CD4-positive, alpha-beta T cell treated with Interferon alpha-2 for 1 hour (primary cell): ENCODE measurements at places on chromosomes 2 and 18.

- no peak for DNase-seq
Measured at GRCh38 chr2:42030200-42030759, 17.5 kb upstream of the PKDCC start.

DNA sequence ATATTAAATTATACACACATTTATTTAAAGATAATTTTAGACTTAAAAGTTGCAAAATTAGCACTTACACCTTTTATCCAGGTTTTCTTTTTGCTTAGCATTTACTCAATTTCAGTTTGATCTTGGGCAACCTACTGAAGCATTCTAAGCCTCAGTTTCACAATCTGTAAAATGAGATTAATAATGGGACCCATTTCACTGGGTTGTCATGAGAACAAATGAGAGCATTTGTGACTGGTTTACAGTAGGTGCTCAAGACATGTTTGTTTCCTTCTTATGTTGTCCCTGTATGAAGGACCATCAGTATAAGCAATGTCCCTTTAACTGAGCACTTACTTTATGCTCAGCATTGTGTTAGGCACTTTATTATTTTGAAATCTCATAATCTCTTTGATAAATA is 4.8 kb upstream of the FBLN7 start:
- DNase-seq, result no peak

- no peak for DNase-seq
Measured at GRCh38 chr18:55251254-55251971, 292.2 kb upstream of the CCDC68 start.

DNA sequence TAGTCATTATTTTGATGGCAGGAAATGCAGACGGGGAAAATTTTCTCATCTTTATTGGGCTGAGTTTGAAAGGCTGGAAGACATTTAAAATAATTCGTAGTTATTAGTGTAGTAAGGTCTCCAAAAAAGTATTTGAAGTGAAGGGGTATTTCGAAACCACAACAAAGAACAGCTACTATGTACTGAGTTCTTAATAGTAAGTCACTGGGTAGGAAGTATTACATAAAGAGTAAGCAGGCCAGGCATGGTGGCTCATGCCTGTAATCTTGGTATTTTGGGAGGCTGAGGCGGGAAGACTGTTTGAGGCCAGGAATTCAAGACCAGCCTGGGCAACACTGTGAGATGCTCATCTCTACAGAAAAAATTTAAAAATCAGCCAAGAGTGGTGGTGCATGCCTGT is 113.6 kb downstream of the MEP1B start:
- DNase-seq, result no peak

DNA sequence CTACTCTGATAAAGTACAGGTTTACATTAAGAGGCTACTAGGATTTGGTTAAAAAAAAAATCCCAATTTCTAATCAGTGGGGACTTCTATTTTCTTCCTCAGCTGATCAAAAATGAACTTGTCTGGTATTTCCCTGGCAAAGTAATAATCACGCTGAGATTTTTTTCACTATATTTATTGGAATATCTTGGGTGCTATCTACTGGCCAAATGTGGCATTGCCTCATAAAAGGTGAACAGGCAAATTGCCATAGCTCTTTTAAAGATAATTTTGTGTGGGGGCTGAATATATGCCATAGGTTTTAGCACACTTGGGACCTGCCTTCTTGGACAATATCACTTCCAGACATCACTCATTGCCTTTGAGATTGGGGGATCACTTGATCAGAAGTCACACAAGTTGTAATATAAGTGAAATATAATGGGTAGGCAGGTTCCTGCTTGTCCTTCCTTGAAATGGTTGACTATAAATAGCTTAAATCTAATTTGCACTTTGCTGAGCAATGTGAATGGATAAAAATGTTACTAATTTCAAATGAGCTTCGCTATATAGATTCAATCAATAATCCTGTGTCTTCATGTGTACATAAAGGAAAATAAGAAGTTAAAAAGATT is 7.0 kb upstream of the NXPH2 start:
- peak; percentile 22 for DNase-seq

DNA sequence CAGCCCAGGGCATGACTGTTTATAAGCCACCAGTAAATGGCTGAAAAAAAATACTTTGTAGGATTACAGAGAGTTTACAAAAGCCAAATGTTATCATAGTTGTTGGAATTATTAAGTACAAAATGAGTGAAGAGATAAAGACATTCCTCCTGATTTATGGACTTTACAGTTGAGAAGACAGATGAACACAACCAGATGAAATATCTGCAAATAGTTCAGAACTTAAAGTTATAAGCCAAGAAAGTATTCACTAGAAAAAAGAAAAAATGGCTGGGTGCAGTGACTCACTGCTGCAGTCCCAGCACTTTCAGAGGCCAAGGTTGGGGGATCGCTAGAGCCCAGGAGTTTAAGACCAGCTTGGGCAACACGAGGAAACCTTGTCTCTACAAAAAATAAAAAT is 11.2 kb downstream of the PMAIP1 start:
- DNase-seq, result no peak

- no peak for DNase-seq
Measured at GRCh38 chr2:217261452-217261851, 401.6 kb upstream of the TNP1 start.

GRCh38 chr2:151437630-151438029 is 27.9 kb downstream of the RIF1 start:
- DNase-seq, result no peak

DNA sequence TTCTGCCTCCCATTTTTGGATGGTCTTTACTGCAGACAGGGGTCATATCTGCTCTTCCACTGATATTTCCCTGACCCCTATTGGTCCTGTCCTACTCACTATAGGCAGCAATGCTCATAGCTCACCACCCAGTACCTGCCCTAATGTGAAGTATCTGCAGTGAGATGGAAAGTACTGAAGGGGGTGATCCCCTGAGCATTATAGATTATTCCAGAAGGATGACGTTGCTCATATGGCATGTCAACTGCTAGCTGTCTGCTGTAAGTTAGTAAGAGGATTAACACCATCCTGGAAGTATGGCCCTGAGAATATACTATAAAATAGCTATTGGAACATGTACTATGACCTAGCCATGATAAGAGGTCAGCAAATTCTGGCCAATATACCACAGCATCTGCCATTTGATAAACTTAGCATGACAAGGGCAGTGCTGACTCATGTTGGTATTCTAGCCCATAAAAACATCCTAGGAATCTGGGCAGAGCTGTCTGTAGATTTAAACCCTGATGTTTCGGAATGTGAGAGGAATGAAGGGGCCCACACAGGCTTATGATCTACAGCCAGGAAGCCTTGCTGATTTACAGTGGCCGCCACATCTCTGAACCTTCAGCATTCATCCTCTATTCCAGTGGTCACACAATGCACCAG is 451.4 kb downstream of the TNS1 start:
- DNase-seq, result no peak

- DNase-seq, result peak; percentile 68
Measured at GRCh38 chr18:63518178-63519012, 23.8 kb upstream of the SERPINB12 start.
